ENCODE measurements at places on chromosomes 11 and 22. TPM values are rescaled to one million over a fixed set of nuclear protein-coding genes. Genes with fewer than 3 reads are reported as not detected.

The UBQLNL gene
- not detected for total RNA-seq

The SEPTIN5 gene
- total RNA-seq, result 17.0 TPM

The APOA5 gene
- not detected for total RNA-seq

The NLRP6 gene
- total RNA-seq, result not detected

The DEUP1 gene
- not detected for total RNA-seq

The SELENOO gene
- total RNA-seq, result 29.2 TPM

The NAALAD2 gene
- 0.61 TPM for total RNA-seq

The OR2AT4 gene
- total RNA-seq, result not detected

The POU2F3 gene
- not detected for total RNA-seq

The PDE2A gene
- total RNA-seq, result 1.4 TPM

The APOBEC3H gene
- not detected for total RNA-seq

The OR5T3 gene
- not detected for total RNA-seq

The KDM4E gene
- total RNA-seq, result not detected

The PARVA gene
- 17.6 TPM for total RNA-seq

The KRTAP5-8 gene
- total RNA-seq, result not detected

The CASP1 gene
- 4.2 TPM for total RNA-seq

The PNPLA5 gene
- not detected for total RNA-seq

The B3GAT1 gene
- under 0.01 TPM for total RNA-seq

The RAB38 gene
- 5.8 TPM for total RNA-seq

The MS4A15 gene
- not detected for total RNA-seq

The OR8U1 gene
- not detected for total RNA-seq

The ZNF214 gene
- 1.9 TPM for total RNA-seq

The SYT7 gene
- under 0.01 TPM for total RNA-seq

The SLC5A1 gene
- total RNA-seq, result not detected

The C22orf31 gene
- total RNA-seq, result not detected

The UQCR10 gene
- total RNA-seq, result 39.4 TPM

The RIMBP3C gene
- under 0.01 TPM for total RNA-seq

The DENND5A gene
- 124 TPM for total RNA-seq

The OR5A1 gene
- not detected for total RNA-seq

The DEPDC7 gene
- total RNA-seq, result 0.91 TPM

The WT1 gene
- total RNA-seq, result not detected

The LRRC55 gene
- not detected for total RNA-seq
